Activated CD8-positive, alpha-beta memory T cell treated with anti-CD3 and anti-CD28 coated beads for 4 hours (primary cell): ENCODE measurements at places on chromosomes 1 and 21.

DNA sequence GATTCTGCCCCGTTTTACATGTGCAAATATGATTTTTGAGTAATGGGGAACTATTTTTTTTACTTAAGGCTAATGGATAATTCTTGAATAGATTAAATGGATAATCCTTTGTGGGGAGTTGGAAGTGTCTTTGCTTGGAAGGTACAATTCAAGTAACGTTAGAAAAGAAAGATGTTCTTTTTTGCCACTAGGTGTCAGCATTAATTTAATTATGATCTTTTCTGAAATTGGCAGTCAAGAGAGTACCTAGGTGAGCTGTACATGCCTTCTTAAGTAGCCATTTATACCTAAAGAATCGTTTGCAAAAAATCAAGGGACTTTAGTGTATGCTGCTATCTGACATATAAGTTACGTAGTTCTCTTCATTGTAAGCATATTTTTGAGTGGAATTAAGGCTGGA lies 2.2 kb downstream of the FBXO28 start:
- no peak for DNase-seq

DNA sequence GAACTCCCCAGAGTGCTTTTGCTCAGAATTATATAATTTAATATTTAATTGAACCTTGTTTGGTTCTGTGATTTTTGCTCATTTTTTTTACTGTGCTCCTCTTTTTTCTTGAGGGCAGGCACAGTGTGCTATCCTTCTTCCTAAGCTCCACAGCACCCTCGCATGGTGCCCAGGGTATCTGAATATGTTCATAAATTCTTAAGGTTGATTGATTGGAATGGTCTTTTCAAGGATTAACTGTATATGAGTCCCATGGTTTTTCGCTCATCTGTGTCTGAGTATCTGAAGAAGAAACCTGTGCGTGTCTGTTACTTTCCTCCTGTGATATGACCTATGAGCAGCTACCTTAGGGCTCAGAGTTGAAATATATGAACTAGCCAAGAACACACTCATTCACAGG lies 393.7 kb downstream of the HLX start:
- DNase-seq = no peak

- no peak for DNase-seq
These were observed 20.3 kb upstream of the LSS start for GRCh38 chr21:46248827-46249226.

- no peak for DNase-seq
These were observed 154.0 kb upstream of the C1orf87 start for GRCh38 chr1:60227601-60228000.

DNA sequence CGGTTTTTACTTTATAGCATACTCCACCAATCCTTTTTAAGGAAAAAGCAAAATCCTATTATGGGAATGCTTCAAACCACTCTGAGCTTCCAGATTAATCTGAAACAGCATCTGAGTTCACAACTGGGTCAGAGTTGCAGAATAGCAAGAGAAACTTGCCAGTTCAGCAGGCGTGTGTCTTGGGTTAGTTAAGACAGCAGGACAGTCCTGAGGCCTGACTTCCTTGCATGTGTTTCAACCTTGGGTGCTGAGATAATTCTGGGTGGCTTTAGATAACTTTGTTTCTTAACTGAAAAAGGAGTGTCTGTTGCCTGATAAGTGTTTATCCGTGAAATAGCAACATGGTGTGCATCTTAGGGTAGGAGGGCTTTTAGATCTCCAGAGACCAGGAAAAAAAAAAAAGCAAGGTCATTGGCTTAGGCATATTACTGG lies 169.2 kb downstream of the DHRS3 start:
- DNase-seq = no peak
